Jurkat, Clone E6-1 (cell line): ENCODE measurements at places on chromosomes 12 and 14.

- no peak for DNase-seq
These were observed 242.4 kb downstream of the TMEM117 start for GRCh38 chr12:44078273-44078672.

DNA sequence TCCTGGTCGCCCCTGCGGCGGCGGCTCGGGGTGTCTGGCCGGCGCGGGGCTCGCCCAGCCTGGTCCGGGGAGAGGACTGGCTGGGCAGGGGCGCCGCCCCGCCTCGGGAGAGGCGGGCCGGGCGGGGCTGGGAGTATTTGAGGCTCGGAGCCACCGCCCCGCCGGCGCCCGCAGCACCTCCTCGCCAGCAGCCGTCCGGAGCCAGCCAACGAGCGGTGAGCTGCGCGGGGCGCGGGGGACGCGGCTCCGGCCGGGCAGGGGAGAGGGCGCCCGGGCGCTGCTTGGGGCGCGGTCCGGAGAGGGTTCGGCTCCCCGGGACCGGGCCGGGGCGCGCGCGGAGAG, at the start of gene LGALS3:
Gene LGALS3, plus strand, starts transcription at position 167 of the 342 bp plus-strand sequence. CDS start 8,122 bp downstream, outside the sequence.
- DNase-seq, result no peak

DNA sequence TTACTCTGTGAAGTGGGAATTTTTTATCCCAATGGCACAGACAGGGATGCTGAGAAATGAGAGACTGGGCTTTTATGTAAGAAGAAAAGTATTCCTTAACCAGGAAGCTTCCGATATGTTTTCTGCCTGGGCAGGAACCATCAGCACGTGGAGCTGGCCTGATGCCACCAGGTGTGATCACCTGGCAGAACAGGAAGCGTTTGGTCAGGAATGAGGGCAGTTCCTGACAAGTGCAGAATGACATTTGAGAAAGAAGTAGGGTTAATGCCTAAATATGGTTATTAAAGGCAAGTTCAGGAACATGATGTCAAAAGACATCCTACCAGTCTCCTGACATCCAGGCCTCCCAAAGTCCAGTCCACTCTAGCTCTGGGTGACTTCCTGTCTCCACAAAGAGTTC, 210.3 kb downstream of the NUAK1 start:
- DNase-seq, result no peak

DNA sequence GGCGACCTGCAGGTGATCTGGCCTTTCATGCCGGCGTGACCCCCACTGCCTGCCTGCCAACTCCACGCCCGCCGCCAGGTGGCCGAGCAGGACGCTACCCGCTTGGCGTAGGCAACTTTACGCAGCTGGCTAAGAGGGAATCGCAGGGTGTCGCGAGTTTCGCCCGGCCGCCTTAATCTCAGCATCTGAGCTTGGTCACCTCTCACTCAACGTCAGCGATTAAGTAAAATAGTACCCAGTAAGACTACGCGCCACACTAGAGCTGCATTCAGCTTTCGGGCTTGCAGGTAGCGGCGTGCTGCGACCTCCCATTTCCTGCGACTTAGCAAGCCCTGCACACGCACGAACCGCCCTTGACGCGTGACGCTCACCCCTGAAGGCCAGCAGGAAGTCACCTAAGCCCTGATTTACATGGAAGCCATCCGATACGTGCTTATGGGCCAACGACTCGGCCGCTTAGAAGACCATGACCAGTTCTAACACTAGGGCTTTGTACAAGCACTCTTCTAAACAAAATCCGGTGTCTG, 33.2 kb downstream of the WBP11 start:
- DNase-seq, result peak; percentile 83

DNA sequence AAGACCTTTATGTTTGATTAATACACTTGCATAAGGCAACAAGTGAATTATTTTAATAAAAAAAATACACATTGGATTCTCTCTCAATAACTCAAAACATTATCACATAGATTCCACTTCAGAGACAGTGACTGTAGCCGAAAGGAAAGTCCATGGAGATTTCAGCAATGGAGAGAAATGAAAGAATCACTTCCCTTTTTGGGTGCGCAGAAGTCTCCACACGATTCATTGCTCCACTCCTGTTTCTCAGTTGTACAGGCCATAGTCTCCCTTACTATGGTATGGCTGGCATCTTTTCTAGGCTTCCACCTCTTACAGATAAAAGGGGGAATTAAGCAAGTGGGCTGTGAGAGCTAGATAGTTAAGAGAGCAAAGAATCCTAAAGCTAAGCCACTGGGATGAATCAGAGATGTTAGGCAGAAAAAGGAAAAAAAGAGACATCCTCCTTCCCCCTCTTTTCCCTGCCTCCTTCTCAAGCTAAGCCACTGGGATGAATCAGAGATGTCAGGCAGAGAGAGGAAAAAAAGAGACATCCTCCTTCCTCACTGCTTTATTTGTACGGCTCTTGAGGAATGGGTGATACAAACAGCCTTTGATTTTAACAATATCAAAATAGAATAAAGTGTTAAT, 16.3 kb downstream of the ST8SIA1 start:
- no peak for DNase-seq

- DNase-seq, result no peak
These were observed 285.0 kb upstream of the ATP2B1 start for GRCh38 chr12:89993632-89994031.

DNA sequence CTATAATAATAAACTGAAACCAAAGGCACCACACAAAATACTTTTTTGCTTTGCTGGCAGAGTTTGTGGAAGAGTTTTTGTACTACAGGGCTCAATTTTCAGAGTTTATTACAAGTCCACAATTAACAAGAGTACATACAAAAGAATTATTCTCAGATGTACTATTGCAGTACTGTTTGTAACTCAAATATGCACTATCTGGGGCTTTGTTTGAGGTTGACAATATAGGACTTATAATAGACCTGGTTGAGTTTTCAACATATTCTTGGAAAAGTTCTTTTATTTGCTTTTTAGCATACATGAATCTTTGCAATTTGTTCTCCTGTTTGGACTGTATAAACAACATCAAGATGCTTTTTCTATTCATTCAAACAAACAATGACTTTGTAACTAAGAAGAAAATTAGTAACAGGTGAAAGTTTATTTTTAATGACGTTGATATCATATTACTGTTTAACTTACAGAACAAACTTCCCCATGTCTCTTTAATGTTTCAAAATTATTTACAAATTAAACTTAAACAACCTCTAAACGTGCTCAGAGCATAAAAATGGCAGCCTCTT, 407.4 kb upstream of the PRICKLE1 start:
- no peak for DNase-seq
